Skin of body (tissue), 3 donors: ENCODE measurements at places on chromosomes 1 and 21. TPM values are rescaled to one million over a fixed set of nuclear protein-coding genes. Genes with fewer than 3 reads are reported as not detected.

CHI3L1 gene
- 42.2 TPM for total RNA-seq

MRPS14 gene
- total RNA-seq = 30.3 TPM

HPCAL4 gene
- total RNA-seq = 0.20 TPM

SH2D2A gene
- total RNA-seq = 0.89 TPM

LRRN2 gene
- total RNA-seq = 0.89 TPM

FCRL5 gene
- 0.10 TPM for total RNA-seq

TBX19 gene
- 1.9 TPM for total RNA-seq

SLC30A10 gene
- total RNA-seq = 0.49 TPM

PLEKHN1 gene
- 1.9 TPM for total RNA-seq

KPRP gene
- 0.89 TPM for total RNA-seq

C1orf35 gene
- 5.8 TPM for total RNA-seq

CCDC185 gene
- total RNA-seq = not detected

SIM2 gene
- total RNA-seq = not detected

FAM3B gene
- 0.20 TPM for total RNA-seq

HSD3B1 gene
- 1.2 TPM for total RNA-seq

DUSP10 gene
- 14.0 TPM for total RNA-seq
